Stimulated activated CD8-positive, alpha-beta memory T cell treated with anti-CD3 and anti-CD28 coated beads, Interleukin-2, amount 100 ng/mL, for 48 hours (primary cell): ENCODE measurements at places on chromosomes 2 and 18.
A peak's percentile ranks its signal among the peaks of the same experiment; 100 is the strongest.

- no peak for DNase-seq
Observed at GRCh38 chr2:67208887-67209500, 188.1 kb upstream of the ETAA1 start.

DNA sequence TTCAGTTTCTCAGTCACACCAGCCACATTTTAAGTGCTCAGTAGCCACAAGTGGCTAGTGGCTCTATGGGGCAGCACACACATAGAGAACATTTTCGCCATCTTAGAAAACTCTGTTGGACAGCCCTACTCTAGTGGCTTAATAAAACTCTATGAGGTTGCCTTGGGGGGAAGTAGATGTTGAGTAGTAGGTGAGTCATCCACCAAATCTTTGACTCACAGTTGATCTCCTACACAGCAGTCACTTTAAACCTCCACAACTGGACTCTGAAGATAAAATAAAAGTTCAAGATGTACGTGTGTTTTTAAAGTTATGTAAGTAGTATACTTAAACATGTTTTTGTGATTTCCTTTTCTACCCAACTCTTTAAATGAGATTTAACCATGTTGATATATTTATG lies 379.0 kb downstream of the SETBP1 start:
- no peak for DNase-seq

DNA sequence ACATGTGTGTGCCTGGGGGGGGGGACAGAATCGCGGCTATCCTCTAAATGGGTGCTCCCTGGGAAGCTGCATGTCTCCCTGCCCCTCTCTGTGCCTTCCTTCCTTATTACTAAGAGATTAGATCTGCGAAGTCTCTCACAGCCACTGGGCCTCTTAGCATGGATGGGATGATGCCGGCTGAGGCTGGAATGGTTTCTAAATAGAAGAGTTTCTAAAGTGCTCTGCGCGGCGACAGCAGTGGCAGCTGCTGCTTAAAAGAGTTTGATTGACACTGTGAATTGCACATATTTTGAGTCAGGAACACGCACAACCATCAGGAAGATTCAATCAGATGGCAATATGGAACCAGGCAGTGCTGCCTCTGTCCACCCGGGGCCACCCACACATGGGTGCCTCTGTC lies 163.8 kb downstream of the CLIP4 start:
- no peak for DNase-seq

DNA sequence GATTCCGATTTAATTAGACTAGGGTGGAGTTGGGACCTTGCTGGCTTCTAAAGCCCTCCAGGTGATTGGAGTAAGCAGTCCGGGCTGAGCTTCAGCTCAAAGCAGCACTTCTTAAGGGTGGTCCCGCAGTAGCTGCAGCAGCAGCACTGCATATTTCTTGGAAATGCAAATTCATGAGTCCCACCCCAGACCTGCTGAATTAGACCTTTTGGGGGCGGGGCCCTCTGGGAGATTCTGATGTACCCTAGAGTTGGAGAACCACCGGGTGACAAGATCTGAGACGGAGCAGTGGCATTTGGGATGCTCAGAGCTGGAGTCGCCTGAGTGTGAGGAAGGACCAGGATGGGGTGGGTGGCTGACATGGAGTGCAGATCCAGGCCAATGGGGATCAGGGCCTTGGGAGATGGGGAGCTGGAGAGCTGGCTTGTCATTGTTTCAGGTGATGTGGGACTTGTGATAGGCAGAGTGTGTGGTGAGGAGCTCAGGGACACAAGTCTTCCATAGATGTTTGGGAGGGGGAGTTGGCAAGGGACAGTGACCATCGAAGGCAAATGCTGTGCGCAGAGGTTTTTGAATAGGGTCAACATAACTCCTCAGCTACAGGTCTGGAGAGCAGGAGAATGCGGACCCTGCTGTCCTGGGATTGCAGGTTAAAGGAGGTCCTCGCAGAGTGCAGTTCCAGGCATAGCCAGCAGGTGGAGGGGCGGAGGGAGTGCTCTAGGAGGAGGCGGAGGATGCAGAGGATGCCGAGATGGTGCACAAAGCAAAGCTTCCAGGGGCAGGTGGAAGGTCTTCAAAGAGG lies 130.9 kb upstream of the RAB12 start:
- peak; percentile 30 for DNase-seq

DNA sequence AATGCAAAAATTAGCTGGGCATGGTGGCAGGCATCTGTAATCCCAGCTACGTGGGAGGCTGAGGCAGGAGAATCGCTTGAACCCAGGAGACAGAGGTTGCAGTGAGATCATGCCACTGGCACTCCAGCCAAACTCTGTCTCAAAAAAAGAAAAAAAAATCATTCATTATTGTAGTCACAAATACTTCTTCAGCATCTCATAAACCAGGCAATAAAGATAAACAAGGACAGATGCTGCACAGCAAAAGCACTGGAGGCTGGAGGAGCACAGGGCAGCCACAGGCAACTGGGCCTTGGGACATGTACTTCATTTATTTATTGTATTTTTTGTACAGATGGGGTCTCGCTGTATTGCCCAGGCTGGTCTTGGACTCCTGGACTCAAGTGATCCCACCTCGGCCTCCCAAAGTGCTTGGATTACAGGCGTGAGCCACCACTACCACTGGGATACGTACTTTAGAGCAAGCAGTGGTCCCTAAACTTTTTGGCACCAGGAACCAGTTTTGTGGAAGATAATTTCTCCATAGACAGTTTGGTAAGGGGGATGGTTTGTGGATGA lies 16.8 kb upstream of the MAT2A start:
- no peak for DNase-seq

GRCh38 chr2:70145851-70146739 lies 44.7 kb downstream of the C2orf42 start:
- no peak for DNase-seq

GRCh38 chr2:8061219-8061618 lies 620.6 kb upstream of the ID2 start:
- no peak for DNase-seq

DNA sequence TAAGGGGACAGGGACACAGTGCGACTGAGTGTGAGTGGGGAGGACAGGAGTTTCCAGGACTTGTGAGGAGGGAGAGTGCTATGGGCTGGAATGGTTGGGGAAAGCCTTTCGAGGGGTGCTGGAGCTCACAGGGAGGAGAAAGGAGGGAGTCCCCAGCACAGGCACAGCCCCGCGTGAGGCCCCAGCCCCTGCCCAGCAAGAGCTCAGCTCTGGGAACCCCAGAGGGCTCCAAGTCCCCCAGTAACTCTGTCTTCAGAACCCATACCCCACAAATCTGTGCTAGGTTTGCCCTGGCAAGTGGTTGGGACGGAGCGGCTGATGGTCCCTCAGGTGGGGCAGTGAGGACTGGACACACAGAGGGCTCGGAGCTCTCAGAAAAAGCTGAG lies 75.4 kb downstream of the SFXN5 start:
- DNase-seq = no peak

GRCh38 chr2:114709936-114710850 lies 267.8 kb downstream of the DPP10 start:
- DNase-seq = no peak

DNA sequence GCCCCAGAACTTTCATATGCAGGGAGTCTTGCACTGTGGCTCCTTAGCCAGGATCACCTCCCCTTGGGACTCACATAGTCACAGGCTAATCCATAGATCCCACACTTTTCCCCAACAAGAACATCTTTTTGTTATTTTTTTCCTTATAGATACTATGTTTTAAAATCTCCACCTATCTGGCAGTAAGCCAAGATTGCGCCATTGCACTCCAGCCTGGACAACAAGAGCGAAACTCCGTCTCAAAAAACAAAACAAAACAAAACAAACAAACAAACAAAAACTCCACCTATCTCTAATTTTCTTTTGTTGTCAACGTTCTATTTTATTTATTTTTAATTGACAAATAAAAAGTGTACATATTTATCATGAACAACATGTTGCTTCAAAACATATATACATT lies 141.7 kb downstream of the PDE11A start:
- no peak for DNase-seq

DNA sequence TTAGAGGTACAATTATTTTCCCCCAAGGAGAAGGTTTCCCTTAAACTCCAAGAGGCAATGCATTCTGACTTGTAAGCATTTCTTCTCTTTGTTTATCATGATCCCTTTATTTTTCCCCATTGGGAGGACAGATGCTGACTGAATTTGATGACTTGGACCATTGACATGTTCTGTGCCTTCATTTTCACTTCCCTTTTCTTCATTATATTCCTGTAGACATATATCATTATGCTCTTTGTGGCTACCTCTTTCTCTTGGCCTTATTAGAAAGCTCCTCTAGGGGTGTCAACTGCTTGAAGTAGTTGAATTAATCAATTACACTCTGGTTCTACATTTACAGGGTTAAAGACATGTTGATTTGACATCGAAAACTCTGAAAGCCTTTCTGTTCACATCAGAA lies 330.0 kb upstream of the DCC start:
- DNase-seq = no peak

GRCh38 chr2:63539416-63540162 lies 48.7 kb downstream of the WDPCP start:
- DNase-seq = no peak
